ENCODE measurements at places on chromosomes 13 and 19.

GRCh38 chr19:35299523-35300338 is 7.8 kb downstream of the MAG start:
- DNase-seq = no peak

- no peak for DNase-seq
Measured at GRCh38 chr13:45406421-45406820, 11.8 kb downstream of the SLC25A30 start.

GRCh38 chr19:49988433-49988832 is 27.5 kb upstream of the SIGLEC11 start:
- no peak for DNase-seq

DNA sequence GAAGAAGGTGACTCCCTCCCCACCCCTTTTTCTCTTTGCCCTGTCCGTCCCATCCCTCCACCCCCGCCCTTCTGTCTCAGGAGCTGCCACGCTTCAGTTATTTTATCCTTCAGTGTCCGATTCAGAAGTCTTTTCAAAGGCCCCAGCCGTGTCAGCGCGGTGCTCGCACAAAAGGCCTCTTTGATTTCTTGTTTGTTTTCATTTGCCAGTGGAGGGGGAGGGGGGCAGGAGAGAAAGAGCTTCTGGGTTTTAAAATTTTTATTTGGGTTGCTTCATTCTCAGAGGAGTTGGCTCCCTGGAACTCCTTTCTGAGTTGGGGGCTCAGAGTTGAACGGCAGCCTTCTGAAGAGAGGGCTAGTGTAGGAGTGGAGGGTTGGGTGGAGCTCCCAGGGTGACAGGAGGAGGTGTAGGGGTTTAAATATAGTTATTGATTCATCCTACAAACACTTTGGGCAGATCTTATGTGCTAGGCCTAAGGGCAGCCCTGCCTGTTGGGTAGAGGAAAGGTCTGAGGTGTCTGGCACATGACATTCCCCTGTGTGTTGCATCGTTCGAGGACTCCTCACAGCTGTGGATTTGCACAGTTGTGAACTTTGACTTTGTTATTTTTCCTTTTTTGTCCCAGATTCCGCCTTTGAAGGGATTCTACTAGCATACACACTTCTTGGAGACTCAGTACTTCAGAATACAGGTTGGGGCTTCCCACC is 36.8 kb downstream of the NFIX start:
- DNase-seq = no peak

- no peak for DNase-seq
Measured at GRCh38 chr19:45924891-45925447, 10.4 kb upstream of the NANOS2 start.

Measured in stimulated activated CD8-positive, alpha-beta memory T cell treated with anti-CD3 and anti-CD28 coated beads, Interleukin-4, amount 100 ng/mL, for 1 hour (primary cell).